ENCODE measurements at places on chromosomes 2 and 18.

DNA sequence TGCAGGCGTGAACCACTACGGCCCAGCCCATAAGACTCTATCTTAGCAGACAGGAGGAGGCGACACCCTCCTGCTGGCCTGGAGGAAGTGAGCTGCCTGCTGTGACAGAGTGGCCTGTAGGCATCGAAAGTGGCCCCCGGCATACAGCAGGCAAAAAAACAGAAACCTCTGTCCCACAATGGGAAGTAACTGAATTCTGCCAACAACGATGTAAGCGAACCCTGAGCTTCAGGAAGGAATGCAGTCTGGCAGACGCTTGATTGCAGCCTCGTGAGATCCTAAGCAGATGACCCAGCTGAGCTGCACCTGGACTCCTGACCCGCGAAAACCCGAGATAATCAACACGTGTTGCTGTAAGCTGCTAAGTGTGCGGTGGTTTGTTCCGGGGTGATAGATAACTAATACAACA lies 13.6 kb downstream of the MRO start:
- DNase-seq: no peak

DNA sequence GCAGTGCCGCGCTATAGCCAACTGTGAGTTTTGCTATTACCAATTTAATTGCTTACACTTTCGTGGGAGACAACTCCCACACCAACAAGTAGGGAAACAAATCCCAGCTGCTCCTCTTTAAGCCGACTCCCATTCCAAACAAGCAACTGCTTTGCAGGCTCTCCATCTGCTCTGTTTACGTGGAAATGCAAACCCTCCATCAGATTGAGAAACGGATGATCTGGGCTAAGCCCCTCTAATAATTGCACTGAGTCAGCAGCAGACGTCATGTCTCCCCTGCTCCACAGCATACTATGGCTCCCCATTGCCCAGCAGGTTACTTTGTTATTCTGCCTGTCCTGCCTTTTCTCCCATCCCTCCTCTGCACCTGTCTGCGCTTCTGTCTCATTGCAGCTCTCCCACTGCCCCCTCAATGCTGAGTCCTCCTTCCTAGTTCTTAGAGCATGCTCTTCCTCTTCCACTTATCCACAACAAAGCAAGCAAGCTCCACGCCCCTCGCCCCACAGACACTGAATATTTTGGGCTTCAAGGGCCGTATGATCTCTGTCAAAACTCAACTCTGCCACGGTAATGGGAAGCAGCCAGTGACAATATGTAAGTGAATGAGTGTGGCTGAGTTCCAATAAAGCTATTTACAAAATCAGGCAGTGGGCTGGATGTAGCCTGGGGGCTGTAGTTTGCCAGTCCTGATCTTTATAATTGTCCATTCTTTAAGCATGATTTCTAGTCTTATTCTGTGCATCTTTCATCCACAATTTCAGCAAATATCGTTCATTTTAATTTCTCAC lies 39.5 kb upstream of the ARL4C start:
- DNase-seq: no peak

- DNase-seq: no peak
These were observed 683.0 kb downstream of the DSC3 start for GRCh38 chr18:30359521-30359920.

DNA sequence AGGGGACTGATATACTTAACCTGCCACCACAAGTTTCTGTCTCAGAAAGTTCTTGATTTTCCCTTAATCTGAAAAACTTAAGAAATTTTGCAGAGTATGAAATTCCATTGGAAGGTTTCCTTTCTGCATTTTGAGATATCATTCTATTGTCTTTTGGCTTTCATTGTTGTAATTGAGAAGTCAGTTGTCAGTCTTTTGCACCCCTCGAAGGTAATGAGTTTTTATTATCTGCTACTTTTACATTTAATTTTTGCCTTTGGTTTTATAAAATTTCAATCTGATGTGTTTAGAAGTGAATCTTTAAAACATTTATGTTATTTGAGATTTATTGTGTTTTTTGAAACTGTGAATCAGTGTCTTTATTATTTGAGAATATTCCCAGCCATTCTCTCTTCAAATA lies 4.8 kb upstream of the IL36A start:
- DNase-seq: no peak

DNA sequence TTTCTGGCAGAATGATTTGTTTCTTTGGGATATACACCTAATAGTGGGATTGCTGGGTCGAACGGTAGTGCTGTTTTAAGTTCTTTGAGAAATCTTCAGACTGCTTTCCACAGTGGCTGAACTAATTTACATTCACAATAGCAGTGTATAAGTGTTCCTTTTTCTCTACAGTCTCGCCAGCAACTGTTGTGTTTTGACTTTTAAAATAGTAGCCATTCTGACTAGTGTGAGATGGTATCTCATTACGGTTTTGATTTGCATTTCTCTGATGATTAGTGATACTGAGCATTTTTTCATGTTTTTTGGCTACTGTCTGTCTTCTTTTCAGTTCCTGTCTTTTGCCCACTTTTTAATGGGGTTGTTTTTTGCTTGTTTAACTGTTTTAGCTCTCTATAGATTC lies 306.2 kb downstream of the KIAA1328 start:
- no peak for DNase-seq

- DNase-seq: no peak
These were observed 2115.5 kb upstream of the CELF4 start for GRCh38 chr18:39681061-39681460.

DNA sequence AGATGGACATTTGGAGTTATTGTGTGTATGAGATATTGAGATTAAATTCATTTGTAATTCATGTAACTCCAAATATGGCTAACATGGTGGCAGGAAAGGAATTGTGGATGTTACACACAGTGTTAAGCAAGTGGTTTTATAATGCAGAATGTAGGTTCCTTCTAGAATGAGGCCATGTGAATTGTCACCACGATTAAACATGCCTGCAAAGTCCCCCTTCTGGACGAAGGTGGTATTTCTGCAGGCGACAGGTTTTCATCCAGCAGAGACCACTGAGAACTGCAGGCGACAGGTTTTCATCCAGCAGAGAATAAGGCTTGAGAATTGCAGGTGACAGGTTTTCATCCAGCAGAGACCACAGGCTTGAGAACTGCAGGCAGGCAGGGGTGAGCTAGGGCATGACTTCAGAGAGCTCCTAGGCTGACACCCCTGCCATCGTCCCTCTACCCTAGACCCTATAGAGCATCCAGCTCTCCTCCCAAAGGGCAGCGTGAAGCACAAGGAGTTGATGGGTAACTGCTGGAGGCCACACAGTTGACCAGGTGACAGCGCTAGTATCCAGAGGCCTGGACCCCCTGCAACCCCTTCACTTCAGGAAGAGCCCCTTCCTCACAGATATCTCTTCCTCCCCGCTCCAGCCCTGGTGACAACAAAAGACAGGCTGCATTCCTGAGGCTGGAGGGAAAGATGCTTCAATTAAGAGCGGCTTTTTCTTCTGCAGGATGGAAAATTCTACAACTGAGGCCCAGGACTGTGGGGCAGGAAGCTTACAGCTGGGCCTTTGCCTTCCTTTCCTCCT lies 175.8 kb downstream of the LOXHD1 start:
- DNase-seq: peak; percentile 41

GRCh38 chr2:224932522-224932921 lies 109.7 kb downstream of the DOCK10 start:
- DNase-seq: no peak

GRCh38 chr18:27956001-27956640 lies 220.8 kb downstream of the CDH2 start:
- no peak for DNase-seq

GRCh38 chr2:38371235-38371634 lies 5.8 kb downstream of the ATL2 start:
- no peak for DNase-seq

GRCh38 chr18:36653141-36653869 lies 175.5 kb downstream of the TPGS2 start:
- no peak for DNase-seq

GRCh38 chr18:79952996-79953559 lies 1.6 kb upstream of the SLC66A2 start:
- no peak for DNase-seq

GRCh38 chr2:227395556-227395955 lies 7.8 kb upstream of the SCYGR1 start:
- no peak for DNase-seq

DNA sequence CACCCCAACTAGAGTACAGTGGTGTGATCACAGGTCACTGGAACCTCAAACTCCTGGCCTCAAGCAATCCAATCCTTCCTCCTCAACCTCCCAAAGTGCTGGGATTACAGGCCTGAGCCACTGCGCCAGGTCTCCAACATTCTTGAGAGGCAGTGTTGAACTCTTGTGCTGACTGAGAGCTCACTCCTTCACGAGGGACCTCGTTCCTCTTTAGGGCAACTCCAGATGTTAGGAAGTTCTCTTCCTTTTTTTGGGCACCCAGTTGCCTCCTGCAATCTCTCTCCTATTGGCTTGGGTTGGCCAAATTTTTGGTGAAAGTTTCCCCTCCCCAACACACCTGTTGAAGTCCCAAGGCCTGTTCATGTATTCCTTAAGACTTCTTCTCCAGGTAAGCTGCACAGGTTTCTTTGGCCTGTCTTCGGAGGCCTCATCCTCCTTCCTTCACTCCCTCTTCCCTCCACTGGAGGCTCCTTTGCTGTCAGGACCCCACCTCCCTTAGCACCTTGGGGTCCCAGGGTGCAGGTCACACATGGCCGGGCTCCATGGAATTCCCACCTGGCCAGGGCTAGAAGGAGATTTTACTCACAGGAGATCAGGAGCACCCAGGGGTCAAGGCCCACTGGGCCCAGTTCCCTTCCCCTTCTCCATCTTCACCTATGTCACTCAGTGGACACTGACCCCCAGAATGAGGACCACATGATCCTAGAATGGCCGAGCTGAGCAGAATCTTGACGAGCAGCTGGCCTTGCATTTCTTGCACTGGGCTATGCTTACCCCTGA lies 94.6 kb upstream of the SMAD2 start:
- DNase-seq: no peak
